ENCODE measurements at places on chromosomes 2 and 18.

- no peak for DNase-seq
Measured at GRCh38 chr2:222479859-222480258, 55.5 kb downstream of the SGPP2 start.

DNA sequence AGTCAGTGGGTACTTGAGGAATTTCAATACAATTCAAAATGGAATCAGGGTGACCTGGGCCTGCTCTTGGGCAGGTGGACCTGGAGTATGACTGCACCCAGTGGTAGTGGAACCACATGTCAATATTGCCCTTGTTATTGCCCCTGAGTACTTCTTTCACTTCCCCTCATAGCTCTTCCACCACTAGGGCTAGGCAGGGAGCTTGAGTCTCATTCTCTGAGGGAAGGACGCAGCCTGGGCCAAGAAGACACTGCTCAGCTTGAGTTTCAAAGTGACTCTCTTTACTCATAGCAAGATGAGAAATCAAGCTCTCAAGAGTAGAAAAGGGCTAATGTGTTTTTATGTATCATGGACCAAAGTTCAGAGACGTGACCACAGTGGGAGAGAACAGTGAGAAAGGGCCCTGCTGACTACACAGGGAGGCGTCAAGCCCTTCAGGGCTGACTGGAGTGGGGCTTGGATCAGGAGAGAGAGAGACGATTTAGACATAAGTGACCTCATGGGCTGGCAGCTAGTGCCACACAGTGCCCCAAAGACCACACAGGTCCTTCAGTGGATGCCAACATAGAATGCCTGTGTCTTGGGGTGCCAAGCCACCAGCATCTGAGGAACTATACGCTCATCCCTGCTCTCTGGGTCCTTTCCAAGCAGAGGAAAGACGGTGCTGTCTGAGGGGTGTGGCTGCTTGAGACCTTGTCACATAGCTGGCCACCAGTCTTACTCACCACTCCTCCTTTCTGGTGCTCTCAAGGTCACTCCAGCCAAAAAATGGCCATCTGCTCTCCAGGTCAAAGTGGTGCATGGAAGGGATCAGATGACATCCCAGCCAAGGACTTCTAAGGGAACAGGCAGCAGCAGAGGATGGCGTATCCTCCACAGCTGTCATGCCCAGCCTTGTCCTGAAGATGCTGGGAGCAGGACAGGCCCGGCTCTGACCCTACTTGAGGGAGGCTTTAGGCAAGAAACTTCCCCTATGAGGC, 13.0 kb downstream of the PTMA start:
- DNase-seq, result no peak

DNA sequence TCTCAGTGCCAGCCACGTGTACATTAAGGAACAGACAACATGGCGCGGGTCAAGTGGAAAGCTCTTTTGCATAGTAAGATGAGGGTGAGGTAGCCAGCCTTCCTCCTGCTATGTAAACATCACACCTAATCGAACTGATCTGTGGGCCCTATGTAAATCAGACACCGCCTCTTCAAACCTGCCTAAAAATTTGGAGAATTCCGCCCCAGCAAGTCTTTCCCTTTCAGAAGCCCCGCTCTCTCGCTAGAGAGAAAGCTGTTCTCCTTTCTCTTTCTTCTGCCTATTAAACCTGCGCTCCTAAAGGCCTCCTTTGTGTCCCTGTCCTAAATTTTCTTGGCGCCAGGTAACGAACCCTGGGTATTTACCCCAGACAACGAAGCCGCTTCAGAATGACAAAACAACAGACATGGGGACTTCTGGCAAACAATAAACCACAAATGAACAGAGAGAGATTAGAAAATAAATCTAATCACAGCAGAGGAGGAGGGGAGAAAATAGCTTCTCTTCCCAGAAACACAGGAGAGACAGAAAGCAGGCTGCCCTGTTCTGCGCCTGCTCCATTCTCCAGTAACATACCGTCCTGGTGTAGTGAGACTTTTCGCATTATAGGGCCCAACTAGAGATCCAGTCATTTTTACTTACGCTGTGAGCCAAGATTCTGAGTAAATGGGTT, 31.9 kb upstream of the CYP1B1 start:
- no peak for DNase-seq

- DNase-seq, result no peak
Measured at GRCh38 chr2:165787334-165787733, 6.7 kb downstream of the GALNT3 start.

GRCh38 chr2:102801098-102801718, 39.4 kb downstream of the TMEM182 start:
- DNase-seq, result no peak

- no peak for DNase-seq
Measured at GRCh38 chr2:211397764-211398163, 841.4 kb downstream of the CPS1 start.

- DNase-seq, result no peak
Measured at GRCh38 chr2:169661265-169661664, 32.9 kb downstream of the CFAP210 start.

GRCh38 chr18:27616324-27616723, 431.2 kb upstream of the CHST9 start:
- DNase-seq, result no peak
